ENCODE measurements at places on chromosomes 1 and 21.

DNA sequence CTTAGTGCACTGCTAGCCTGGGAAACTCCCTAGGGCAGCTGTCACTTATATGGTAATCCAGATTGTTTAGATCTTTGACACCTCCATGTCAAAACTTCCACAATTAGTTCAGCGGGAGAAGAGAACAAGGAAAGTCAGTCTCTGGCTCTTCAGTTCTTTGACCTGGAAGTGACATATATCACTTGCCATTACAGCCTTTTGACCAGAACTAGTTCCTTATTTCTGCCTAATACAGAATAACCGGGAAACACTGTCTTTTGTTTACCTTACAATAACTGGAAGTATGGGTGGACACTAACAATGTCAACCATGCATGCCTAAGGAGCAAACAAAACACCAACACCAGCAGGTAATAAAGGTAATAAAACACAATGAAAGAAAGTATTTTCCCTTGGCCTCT is 68.3 kb downstream of the C4BPA start:
- no peak for DNase-seq

DNA sequence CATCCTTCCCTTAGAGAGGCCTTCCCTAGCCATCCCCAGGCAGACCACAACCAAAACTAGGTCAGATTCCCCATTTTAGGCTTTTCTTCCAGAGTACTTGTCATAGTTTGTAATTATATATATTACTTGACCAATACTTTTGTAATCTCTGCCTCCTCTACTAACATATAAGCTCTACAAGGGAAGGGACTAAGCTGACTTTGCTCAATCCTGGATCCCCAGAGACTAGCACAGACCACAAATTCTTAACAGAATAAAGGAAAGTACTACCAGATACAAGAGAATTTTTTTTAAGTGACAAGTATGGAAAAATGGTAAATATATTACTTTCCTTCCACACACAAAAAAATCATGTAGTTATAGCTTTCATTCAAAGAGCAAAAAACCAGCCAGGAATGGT is 2.0 kb downstream of the ZMYM6 start:
- DNase-seq, result no peak

DNA sequence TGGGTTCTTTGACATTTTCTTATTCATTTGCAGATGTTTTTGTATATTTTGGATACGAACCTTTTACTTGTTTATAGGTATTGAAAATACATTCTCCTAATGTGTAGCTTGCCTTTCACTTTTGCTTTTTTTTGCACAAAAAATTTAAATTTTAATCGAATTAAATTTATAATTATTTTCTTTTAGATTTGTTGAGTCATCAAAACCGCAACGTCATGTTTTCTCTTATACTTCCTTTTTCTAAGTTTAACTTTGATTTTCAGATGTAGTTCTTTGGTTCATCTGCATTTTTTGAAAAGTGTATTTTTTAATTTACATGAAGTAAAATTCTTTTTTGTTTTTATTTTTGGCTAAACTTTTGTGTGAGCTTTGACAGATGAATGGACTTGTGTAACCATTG is 243.7 kb upstream of the DPYD start:
- no peak for DNase-seq

DNA sequence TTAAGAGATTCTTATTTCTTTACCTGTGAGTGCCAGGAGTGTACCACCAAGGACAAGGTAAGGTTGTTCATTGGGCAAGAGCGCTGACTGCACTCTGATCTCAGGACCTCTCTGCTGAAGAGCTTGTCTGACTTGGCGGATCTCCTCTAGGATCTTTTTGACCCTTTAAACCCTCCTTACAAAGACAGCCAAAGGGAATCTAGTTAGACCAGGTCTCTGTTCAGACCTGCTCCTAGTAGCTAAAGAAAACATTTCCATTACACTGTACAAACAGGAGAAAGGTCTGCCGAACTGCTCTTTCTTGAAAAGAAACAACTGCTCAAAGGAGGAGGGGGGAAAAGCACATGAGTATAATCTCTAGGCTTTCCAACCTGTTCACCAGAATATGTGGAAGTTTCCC is 49.3 kb downstream of the SMYD2 start:
- no peak for DNase-seq

DNA sequence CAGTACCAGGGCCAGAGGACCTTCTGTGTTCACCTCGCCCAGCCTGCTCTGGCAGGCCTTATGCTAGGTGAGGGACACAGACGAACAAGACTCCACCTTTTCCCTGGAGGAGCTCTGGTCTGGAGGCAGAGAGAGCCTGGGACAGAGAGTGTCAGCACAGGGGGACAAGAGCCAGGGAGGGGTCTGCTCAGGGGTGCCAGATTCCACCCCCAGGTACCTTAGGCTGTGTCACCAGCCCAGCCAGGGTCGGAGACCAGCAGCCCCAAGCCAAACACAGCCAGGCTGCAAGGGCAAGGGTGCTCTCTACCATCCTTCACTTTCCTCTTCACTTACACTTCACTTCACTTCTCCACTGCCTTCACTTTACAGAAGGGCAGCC is 4.3 kb upstream of the LRP8 start:
- DNase-seq, result no peak

- peak; percentile 63 for DNase-seq
These were observed 41.0 kb upstream of the PTPRC start for GRCh38 chr1:198597690-198598430.

DNA sequence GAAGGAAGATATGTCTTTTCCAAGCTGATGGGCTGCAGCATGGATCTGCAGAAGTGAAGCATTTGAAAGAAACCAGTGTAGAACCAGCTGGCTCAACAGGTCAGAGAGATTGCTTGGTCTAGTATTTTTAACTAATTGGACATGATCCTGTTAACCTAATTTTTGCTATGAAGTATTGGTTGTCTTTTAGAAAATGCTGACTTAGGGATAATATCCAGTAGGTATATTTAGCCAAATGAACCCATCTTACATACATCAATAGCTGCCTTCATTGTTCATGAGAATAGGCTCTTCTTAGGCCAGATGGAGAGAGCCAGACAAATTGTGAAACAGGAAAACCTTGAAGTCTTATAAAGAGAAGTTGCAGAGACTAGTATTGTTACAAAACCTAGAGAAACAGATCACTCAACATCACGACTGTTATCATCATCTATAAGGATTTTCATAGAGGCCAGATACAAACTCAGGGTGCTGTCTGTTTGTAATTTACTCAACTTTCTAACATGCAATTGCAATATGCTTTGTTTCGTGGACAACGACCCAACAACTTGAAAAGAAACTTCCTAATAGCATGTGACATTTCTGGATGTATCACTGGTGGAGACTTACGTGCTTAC is 148.2 kb downstream of the DISC1 start:
- no peak for DNase-seq

DNA sequence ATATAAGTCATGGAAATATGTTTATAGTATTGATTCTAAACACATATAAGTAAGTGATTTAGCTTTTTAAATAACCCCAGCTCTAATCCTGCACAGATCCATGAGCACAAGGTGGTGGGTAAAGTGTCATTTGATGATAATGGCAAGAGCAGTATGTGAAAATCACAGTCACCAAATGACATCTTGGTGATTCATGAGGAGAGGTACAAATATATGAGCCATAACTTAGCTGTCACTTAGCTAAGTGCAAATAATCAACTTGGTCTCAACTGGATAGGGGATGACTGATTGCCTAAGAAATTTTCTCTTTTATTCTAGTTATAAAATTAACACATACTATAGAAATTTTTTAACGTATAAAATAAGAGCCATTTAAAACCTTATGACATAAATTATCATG is 198.1 kb downstream of the ZZZ3 start:
- no peak for DNase-seq

- no peak for DNase-seq
These were observed 55.9 kb downstream of the ARHGEF16 start for GRCh38 chr1:3510136-3510955.
